ENCODE measurements at places on chromosomes 12 and 14. TPM values are rescaled to one million over a fixed set of nuclear protein-coding genes. Genes with fewer than 3 reads are reported as not detected.

- no peak for DNase-seq
These were observed 2.4 kb downstream of the CCDC177 start for GRCh38 chr14:69572030-69572840.

- no peak for DNase-seq
These were observed 1153.0 kb upstream of the TMEM132C start for GRCh38 chr12:127113945-127114344.

DNA sequence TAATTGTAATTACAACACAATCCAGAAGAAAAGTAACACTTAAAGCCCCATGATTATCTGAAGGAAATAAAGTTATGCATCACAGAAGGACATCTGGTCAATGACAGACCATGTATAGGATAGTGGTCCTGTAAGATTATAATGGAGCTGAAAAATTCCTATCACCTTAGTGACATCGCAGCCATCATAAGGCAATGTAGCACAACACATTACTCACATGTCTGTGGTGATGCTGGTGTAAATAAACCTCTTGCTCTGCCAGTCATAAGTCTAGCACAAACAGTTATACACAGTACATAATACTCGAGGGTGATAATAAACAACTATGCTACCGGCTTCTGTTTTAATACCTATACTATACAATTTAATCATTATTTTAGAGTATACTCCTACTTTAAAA, 11.2 kb downstream of the ATG2B start:
- DNase-seq: no peak

DNA sequence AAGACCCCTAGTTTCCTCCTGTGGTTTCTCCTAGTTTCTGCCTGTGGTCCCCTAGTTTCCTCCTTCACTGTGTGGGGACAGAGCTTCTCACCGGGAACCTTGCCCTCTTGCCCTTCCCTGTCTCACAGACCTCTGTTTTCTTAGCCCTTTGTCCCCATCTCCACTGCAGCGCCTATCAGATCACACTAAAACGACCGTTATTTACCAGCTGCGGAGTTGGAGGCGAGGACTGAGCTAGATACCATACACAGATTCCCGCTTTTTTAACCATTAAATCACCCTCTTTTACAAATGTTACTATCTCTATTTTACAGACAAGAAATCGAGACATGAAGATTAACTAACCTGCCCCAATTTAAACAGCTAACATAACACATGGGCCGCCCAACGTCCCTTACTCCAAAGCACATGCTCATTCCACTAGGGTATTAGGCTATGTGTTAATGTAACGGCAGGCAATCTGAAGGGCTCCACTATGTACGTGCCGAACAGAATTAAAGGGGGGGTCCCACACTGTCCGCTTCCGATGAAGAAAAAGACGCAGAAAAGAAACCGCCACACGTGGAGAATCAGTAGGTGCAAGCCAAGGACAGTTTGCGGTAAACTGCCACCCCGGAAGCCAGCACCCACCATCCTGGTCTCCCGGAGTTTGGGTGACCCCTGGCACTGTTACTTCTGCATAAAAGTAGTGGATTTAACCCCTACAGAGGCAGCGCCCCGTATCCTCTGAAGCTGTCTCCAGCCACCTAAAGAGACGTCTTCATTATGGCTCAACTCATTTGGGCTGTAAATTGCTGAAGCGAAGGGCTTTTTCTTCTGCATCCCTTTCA, 1.9 kb upstream of the FKBP4 start:
- no peak for DNase-seq

DNA sequence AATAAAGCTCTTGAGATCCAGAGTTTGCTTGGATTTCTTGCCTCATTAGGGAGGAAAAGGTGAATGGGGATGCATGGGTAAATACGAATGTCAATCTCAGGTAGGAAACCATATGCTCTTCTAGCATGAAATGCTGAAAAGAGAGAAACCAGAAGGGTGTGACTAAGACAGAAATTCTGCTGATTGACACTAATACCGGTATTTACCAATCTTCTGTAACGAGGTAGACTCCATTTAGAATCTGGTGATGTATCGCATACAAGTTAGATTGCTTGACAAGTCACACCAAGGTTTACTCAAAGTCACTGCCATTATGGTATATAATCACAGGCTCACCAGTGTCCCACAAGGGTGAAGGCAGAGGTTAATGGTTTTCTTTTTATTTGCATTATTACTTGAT, 337.9 kb downstream of the NRXN3 start:
- DNase-seq: no peak

- DNase-seq: no peak
These were observed 539 bp upstream of the HMGA2 start for GRCh38 chr12:65823513-65824375.

GRCh38 chr12:72491426-72491825, 219.3 kb downstream of the TRHDE start:
- DNase-seq: no peak

DNA sequence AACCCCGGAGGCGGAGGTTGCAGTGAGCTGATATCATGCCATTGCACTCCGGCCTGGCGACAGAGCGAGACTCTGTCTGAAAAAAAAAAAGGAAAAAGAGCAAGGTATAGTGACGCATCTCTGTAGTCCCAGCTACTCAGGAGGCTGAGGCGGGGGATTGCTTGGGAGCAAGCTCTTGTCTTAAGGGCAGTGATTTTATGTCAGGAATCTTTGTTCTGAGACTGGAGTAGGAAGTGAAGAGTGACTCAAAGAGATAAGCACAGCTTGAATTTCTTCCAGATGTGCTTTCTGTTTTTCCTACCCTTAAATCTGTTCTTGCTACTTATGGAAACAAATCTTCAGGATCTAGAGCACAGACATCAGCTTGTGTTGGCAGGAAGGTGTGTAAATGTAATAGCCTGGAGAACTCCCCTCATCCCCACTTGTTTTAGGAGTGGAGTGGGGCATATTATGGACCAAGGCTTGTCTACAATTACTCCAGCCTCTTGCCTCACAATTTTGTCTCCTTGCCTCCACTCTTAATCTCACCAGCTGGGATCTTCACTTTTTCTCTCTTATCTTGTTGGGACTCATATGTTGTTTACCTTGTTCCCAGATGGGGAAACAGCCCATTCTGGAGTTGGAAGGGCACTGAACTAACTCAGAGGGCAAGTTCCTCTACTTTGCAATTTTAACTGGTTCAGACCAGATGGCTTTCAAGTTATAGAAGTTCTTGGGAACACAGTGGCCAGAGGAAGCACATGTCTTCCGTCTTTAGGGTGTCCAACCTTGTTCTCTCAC, 7.5 kb downstream of the TMED2 start:
- peak; percentile 27 for DNase-seq

- peak; percentile 85 for DNase-seq
These were observed 57.9 kb upstream of the SLC38A2 start for GRCh38 chr12:46430340-46430948.

- DNase-seq: no peak
These were observed 565.8 kb upstream of the TBX3 start for GRCh38 chr12:115249671-115250278.

DNA sequence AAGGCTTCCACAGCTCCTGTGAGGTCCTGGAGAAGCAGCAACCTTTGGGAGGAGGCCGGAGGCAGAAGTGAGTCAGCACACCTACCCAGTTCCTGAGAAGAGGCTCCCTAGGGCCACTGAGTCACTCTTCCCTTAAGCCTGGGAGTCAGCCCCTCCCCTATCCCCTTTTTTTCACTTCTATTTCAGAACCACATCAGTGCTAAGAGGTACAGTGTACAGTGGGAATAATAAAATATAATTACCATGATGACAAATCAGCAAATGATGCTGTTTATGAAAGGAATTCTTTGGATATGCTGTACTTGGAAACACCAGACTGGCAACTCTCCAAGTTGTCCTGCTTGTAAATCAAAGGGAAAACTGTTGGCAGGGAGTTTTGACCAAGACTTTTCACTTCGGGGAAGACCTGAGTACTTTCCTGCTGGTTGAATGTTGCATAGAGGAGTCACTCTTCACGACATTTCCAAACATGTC, 7.8 kb upstream of the TBPL2 start:
- DNase-seq: peak; percentile 96

- peak; percentile 81 for DNase-seq
These were observed 16.2 kb downstream of the KRT80 start for GRCh38 chr12:52175371-52176350.

DNA sequence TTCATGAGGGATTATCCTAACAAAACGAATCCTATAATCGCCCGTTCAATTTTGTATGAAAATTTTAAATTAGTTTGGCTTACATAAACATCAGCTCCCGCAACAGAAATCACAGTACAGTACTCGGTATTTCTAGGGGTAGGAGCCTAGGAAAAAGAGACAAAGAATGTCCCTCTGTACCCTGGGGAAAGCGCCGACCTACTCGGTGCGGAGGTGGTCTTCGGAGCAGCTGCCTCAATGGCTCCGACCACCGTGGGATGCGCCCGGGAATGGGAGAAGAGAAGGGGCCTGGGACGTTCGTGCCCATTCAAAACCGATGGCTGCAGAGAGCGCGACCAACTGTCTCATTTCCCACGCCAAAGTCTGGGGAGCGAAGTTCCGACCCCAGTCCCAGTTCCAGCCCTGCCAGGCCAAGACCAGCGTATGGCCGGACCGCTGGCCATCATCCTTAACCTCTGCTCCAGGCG, 618 bp downstream of the GNPNAT1 start:
- DNase-seq: no peak

- DNase-seq: no peak
These were observed 82.4 kb downstream of the SYT10 start for GRCh38 chr12:33357181-33357580.

GRCh38 chr12:102454330-102454729, 26.0 kb downstream of the IGF1 start:
- DNase-seq: no peak

- DNase-seq: no peak
These were observed 32.7 kb downstream of the FLRT2 start for GRCh38 chr14:85562630-85563029.

DNA sequence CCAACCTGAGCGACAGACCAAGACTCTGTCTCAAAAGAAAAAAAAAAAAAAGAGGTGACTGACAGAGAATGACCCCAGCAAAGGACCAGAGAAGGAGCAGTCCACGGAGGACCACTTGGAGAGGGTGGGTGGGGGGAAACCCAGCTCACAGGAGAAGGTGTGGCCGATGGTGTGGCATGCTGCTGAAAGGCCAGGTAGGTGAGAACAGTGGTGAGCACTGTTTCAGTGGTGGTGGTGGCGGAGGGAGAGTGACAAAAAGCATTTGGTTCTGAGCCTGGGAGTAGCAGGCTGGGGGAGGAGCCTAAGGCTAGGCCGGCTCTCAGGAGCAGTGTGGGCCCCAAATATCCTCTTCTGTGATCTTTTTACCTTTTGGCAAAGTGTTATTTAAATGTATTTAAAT, 63.8 kb downstream of the IRF2BPL start:
- no peak for DNase-seq

ABHD12B gene
- total RNA-seq: not detected

SNRPF gene
- 54.8 TPM for total RNA-seq

P2RX2 gene
- total RNA-seq: not detected

IFI27L1 gene
- total RNA-seq: 11.1 TPM

SMOC1 gene
- total RNA-seq: not detected

PLEKHG7 gene
- not detected for total RNA-seq

KRT3 gene
- total RNA-seq: not detected

OR6C2 gene
- not detected for total RNA-seq

RGS6 gene
- not detected for total RNA-seq

All from A172 (cell line).